Stimulated activated CD8-positive, alpha-beta memory T cell treated with anti-CD3 and anti-CD28 coated beads, Interleukin-7, amount 100 ng/mL, for 4 hours (primary cell): ENCODE measurements at places on chromosomes 7 and 10.

- no peak for DNase-seq
Measured at GRCh38 chr10:52682766-52683165, 89.8 kb downstream of the MBL2 start.

GRCh38 chr7:47302560-47302959, 279.4 kb downstream of the TNS3 start:
- DNase-seq: no peak

GRCh38 chr10:34183016-34183796, 631.9 kb downstream of the PARD3 start:
- DNase-seq: no peak

DNA sequence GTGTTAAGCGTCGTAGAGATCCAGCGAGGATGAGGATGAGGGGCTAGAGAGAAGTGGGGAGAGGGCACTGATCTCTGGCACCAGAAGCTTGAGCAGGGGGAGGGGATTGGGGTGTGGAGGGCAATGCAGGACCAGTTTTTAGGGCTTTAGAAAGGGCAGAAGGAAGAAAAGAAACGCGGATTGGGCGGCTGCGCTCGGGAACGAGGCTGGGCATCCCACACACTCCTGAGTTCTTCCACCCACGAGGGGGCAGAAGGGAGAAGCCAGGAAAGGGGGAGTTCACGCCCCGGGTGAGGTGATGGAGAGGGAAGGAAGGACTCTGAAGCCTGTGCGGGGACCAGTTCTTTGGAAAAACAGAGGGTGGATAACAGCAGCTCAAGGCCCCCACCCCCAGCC, 6.1 kb upstream of the VGF start:
- no peak for DNase-seq

DNA sequence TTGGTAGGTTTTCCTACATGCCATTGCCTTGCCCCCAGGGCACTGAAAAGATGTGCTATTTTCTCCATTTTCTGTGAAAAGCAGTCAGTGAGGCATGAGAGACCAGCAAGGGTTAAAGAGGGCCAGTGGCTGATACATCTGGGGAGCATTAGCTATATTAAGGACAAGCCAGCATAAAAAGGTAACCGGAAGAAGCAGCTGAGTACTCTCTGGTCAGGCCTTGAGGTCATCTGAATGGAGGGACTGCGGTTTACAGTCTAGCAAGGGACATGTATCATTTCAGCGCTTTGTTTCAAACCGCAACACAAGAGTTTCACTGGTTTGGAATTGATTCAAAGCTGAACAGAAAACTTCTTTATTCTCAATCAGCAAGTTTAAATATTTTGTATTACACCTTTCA, 120.4 kb downstream of the EPDR1 start:
- no peak for DNase-seq

GRCh38 chr7:34584526-34584925, 73.5 kb upstream of the NPSR1 start:
- no peak for DNase-seq
